ENCODE measurements at places on chromosomes 16 and 17.

DNA sequence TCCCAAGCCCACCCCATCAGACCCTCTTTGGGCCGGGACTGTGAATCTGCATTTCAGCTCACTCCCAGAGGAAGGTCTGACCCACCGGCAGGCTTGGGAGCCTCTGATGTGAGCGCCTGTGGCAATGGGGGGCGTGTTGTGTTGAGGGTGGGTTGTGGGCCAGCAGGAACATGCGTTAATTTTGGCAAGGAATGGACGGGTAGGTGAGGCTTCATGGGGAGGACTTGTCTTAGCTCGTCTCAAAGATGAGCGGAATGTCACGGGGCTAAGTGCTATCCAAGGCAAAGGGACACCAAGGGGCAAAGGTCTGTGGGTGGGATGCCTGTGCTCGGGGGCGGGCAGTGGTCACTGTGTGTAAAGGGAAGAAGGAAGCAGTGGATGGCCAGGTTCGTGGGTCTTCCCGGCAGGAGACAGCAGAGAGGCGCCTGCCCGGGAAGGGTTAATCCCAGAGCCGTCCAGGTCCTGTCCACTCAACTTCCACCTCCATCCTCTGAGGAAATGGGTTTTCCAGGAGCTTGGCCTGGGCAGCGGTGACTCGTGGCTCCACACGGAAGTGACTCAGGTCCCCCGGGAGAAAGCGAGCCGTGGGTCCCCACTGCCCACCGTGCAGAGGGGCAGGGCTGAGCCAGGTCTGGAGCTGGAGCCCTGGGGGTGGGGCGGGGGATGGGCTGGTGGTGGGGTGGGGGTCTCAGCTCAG, 17.4 kb downstream of the ADGRG1 start:
- DNase-seq = no peak

- no peak for DNase-seq
Observed at GRCh38 chr16:66188917-66189725, 177.4 kb upstream of the CDH5 start.

DNA sequence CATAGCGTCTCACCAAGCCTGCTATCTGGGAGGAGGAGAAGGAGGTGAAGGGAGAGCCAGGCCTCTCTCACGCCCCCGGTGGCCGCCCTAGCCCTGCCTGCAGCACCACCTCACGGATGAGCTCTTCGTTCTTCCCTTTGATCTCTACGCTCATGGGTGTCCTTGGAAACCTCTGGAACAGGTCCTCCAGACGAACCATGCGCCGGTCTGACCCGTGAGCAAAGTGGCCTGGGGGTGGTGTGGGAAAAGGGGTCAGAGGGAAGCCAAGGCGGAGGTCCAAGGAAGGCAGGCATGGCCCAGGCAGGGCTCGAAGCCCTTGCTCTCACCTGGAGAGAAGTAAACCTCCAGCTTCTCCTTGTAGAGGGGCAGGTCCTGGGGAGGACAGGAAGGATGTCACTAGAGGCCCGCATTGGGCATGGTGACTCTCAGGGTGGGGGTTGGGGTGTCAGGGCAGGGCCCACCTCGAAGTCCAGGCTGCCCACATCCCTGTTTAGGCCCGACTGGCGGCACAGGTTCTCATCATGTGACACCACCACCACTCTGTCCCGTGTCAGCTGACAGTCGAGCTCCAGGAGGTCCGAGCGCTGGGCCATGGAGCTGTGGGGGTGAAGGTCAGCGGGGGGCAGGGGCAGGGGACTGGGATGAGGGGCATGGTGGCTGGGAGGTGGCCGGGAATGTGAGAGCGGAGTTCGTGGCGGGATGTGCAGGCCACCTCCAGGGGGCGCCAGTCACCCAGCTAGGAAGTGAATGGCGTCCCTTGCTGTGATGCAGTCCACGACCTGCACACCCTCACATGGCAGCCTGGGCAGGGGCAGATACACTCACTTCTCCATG, 923 bp downstream of the GDPD3 start:
- DNase-seq = peak; percentile 70

DNA sequence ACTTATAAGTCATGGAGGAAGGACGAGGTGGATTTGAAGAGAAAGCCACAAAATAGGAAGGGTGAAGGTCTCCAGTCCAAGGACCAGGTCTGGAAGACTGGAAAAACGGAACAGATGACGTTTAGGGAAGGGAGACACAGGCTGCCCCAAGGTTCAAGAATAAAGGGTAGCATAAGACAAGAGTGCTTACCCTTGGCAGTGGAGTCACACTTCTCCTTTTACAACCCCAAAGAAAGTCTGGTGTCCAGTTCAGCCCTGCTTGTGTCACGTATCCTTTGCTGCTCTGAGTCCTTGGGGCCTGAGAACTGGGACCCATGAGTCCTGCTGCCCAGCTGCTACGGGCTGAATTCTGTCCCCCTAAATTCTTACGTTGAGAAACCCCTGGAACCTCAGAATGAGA, 13.0 kb upstream of the GGA2 start:
- DNase-seq = no peak

GRCh38 chr16:80900593-80900954, 96.2 kb upstream of the CDYL2 start:
- DNase-seq = no peak

- DNase-seq = no peak
Observed at GRCh38 chr16:17370731-17371285, 100.0 kb downstream of the XYLT1 start.

- DNase-seq = no peak
Observed at GRCh38 chr16:20768121-20768520, 4.3 kb downstream of the ACSM3 start.

DNA sequence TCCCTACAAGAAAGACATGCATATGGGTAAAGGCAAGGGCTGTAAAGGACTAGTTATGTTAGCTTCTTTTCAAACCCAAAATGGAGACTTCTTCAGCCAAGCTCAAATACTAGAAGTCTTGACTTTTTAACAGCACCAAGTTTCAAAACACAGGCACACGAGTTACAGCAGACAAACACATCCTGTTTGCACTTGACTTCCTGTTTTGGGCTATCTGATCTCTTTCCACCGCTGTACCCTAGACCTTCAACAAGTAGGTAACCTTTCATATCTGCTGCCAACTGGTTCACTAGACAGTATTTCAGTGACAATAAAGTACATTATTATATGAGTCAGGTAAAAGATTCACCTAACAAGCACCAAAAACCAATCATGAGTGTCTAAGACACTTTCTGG, 12.3 kb downstream of the RFFL start:
- no peak for DNase-seq

DNA sequence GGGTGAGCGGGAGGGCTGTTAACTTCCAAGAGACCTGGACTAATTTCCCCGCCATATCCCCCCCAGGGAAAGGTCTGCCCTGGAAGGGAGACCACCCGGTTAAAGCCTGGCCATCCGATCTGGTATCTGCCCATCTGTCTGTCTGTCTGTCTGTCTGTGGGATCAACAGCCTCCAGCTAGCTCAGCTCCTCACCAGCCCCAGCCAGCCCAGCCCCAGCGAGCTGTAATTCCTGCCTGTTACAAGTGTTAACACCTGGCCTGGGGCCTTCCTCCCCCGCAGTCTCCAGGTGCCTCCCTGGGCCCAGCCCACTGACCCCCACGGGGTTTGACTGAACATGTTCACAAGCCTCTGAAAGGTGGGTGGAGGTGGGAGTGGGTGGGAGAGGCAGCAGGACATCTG, 4.0 kb downstream of the WNT3 start:
- DNase-seq = no peak

DNA sequence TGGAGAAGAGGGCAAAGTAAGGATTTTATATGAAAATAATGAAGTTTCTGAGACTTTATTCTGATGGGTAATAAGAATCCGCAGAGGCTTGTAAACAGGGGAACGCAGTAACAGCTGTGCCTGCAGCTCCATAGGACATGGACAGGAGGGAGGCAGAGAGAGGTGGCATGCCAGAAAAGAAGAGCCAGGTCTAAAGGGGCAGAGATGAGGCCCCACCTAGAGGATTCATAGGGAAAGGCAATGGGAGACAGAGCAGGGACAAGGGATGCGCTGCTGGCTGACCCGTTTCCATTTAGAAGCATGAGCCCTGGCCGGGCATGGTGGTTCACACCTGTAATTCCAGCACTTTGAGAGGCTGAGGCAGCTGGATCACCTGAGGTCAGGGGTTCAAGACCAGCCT, 340.3 kb upstream of the CDH5 start:
- no peak for DNase-seq

GRCh38 chr17:60356940-60357339, 35.0 kb downstream of the USP32 start:
- DNase-seq = no peak

Data from activated naive CD4-positive, alpha-beta T cell treated with Interleukin-2 at 50 U/mL for 16 hours (primary cell).